ENCODE measurements at places on chromosomes 1 and 21.

- DNase-seq: no peak
Measured at GRCh38 chr1:185734929-185735700, 924 bp downstream of the HMCN1 start.

DNA sequence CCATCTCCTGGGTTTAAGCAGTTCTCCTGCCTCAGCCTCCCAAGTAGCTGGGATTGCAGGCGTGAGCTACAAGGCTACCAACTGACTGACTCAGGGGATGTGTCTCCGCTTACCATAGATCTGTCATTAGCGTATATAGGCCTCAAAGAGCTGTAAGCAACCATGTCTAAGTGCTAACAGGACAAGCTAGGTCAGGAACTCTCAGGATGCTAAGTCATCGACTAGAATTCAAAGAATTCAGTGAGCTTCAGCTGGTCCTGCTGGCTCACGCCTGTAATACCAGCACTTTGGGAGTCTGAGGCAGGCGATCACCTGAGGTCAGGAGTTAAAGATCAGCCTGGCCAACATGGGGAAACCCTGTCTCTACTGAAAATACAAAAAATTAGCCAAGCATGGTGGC is 29.5 kb downstream of the CAPN2 start:
- no peak for DNase-seq

GRCh38 chr1:234610061-234610665 is at the start of gene IRF2BP2:
Gene IRF2BP2 (minus strand): TSS chr1:234610178. CDS start chr1:234609494, 684 bp downstream.
- peak; percentile 86 for DNase-seq

DNA sequence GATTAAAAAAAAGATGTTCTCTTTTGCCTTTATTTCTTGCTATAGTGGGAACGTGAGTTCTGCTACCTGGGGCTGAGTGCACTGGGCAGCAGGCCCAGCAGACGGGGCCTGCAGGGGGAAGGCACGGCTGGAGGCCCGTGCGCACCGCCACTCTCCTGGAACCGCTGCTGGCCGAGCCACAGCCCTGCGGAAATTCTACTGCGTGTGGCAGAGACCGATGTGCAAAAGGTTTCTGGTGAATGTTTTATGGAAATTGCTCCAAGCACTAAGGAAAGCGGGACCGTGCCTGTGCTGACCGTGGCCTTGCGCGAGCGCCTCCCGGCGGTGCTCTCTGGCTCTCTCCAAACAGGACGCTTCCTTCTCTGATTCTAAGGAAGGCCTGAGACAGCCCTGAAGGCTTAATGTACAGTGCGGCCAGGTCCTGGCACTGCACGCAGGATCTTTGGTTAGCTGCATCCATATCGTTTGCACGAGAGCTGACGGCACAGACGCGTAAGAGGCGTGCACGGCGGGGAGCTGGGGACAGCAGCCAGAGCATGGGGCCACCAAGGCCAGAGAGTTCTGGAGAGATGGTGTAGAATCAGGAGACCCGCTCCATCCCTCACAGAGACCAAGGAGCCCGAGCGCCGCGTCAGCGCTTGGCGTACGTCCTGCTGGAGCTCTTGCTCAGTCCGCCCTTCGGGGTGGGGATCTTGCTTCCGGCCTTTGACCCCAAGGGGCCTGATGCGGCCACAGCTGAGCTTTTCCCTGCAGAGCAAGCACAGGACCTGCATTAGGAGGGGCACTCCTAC is 18.7 kb upstream of the LRRC47 start:
- no peak for DNase-seq

DNA sequence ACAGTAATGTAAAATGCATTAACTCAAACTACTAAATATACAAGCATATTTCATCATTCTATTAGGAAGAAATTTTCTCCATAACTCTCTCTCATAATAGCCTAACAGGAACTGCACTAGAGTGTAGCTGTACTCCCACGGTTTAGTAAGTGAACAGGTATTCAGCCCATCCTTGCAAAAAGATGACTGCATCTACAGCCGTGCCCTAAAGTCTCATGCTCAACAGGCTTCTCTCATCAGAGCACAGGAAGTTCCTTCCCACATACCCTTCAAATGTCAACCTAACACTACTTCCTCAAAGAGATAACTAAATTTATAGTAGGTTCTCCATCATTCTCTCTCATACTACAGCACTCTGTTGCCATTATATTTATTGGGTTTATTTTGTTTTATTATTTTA is 251.6 kb downstream of the AKT3 start:
- peak; percentile 26 for DNase-seq

- DNase-seq: no peak
Measured at GRCh38 chr1:24575905-24576587, 20.2 kb downstream of the NCMAP start.

- no peak for DNase-seq
Measured at GRCh38 chr1:55582084-55582483, 366.9 kb upstream of the USP24 start.

- DNase-seq: no peak
Measured at GRCh38 chr1:224219011-224219611, 36.1 kb downstream of the DEGS1 start.

- DNase-seq: no peak
Measured at GRCh38 chr21:25916226-25916625, 181.5 kb downstream of the GABPA start.

GRCh38 chr1:60129911-60130310 is 56.3 kb upstream of the C1orf87 start:
- DNase-seq: no peak
